ENCODE measurements at places on chromosomes 6 and 20. TPM values are rescaled to one million over a fixed set of nuclear protein-coding genes. Genes with fewer than 3 reads are reported as not detected.

DNA sequence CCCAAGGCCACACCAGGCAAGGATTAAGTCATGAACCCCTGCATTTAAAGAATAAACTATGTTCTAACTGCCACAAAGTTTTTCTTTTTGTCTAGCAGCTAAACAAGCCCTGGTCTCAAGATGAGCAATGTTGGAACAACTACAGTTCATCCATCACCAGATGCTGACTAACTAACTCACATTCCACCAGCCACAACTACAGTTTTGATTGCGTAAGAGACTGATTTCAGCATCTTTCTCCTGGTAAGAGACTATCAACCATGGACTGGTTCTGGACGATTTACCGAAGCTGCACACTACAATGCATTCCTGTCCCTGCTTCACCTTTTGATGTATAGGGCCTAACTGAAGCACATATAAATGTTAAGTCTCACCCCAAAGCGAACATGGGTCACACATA, 43.0 kb downstream of the F13A1 start:
- no peaks in the 10 kb centered on the region for H3K27me3 ChIP-seq
- H3K27ac ChIP-seq = no peak overlapping the region
- H3K4me1 ChIP-seq = no peaks in the 10 kb centered on the region
- DNase-seq = no peak
- H3K4me3 ChIP-seq = no peak overlapping the region
- no peaks in the 10 kb centered on the region for H3K36me3 ChIP-seq

DNA sequence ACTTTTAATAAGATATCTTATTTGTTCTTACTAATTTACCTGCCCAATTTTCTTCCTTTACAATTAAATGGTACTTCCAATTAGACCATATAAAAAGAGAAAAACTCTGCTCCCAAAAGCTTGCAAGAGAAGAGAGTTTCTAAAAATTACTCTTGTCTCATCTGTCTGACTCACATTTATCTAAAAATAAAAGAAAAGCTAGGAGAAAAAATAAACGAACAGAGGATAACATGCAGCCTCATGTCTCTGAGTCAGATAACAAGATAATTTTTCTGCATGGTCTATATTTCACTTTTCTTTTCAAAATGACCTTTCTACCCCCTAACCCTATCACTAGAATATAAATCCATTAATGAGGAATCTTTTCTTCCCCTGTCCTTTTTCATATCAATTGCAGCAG, 127.2 kb upstream of the TCF21 start:
- no peaks in the 10 kb centered on the region for H3K36me3 ChIP-seq
- H3K4me3 ChIP-seq = no peak overlapping the region

DNA sequence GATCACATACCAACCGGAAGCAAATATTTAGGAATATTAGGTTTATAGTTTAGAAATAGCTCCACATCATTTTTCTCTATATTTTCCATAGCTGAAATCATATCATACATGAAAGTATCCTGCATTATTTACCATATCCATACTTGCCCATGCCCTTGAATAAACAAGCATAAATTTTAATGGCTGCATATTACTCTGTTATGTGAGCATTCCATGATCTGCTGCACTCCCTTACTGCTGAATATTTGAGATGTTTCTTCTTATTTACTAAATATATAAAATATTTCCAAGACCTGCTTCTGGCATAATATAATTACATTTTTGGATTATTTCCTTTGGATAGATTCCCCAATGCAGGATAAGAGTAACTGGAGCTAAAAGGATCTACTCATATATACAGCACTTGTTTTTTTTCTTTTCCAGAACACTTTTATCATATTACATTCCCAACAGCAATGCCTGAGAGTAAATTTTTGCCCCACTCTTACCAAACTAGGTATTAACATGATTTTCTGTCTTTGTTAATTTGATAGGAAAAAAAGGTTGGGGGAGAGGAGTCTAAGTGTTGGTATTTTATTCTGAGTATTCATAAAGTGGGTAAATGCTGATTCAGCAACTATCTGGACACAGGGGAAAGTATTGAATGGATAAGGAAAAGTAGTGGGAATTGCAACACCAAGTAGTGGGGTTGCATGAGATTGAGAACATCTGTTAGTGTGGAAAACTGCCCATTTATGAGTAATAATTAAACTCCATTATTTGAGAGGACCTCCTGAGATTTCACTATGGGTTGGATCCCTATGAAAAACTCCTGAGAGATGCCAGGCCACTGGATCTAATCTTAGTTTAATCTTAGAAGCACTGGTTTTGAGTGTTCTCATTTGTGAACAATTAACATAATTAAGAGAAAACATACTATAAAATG, 76.0 kb downstream of the MAN1A1 start:
- no peaks in the 10 kb centered on the region for H3K4me1 ChIP-seq
- no peak overlapping the region for H3K4me3 ChIP-seq
- no peaks in the 10 kb centered on the region for H3K36me3 ChIP-seq
- H3K27ac ChIP-seq = no peak overlapping the region
- no peak for DNase-seq

The TMX4 gene
- total RNA-seq = 119 TPM

DNA sequence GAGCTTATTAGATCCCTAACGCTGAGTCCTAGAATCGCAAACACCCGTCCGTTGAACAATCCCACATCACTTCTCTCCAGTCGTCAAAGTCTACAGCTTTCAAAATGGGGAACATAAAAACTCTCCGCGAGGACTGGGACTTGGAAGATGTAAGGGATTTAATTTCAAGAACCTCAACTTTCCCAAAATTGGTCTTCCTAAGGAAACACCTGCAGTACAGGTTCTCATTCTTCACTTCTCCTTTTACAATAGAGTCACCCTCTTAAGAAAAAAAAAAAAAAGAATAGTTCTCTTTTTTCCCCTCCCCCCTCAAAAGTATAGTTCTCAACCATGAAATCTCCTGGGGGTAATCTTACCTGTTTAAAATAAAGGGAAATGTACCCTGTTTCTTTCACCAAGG, 6.6 kb upstream of the ZBTB22 start:
- peaks cover 6% of the 10 kb centered on the region for H3K4me1 ChIP-seq
- no peaks in the 10 kb centered on the region for H3K27me3 ChIP-seq

The C6orf58 gene
- total RNA-seq = not detected

- peak; percentile 89 for DNase-seq
- no peaks in the 10 kb centered on the region for H3K27me3 ChIP-seq
- H3K27ac ChIP-seq = no peak overlapping the region
- no peaks in the 10 kb centered on the region for H3K36me3 ChIP-seq
- H3K4me1 ChIP-seq = peaks cover 12% of the 10 kb centered on the region
Measured at GRCh38 chr20:24917797-24918578, 31.1 kb upstream of the CST7 start.

The OPN5 gene
- not detected for total RNA-seq

- H3K27me3 ChIP-seq = peaks cover 10% of the 10 kb centered on the region
- H3K4me1 ChIP-seq = no peaks in the 10 kb centered on the region
- no peak for DNase-seq
- H3K27ac ChIP-seq = no peak overlapping the region
- H3K36me3 ChIP-seq = no peaks in the 10 kb centered on the region
Measured at GRCh38 chr6:168279403-168279935, 40.1 kb downstream of the DACT2 start.

The TTLL9 gene
- total RNA-seq = 0.05 TPM

DNA sequence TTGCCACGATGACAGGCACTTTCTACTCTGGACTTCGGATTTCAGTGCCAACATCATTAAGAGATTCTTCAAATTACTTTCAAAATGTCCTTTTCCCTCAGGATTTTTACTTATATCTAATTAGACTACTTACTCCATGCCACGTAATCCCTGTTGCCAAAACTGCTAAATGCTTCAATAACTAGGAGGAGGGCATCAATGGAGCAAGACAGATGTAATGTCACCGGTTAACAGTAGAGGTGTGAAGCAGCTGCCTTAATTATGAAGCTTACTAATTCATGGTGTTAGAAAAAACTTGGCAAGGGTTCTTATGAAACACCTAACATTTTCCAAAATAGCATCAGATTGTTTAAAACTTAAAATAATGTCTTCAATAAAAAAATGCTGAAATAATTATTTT, 111.2 kb upstream of the SIM1 start:
- H3K4me1 ChIP-seq = no peaks in the 10 kb centered on the region
- H3K27ac ChIP-seq = no peak overlapping the region

GRCh38 chr6:20135677-20136268, 76.5 kb downstream of the MBOAT1 start:
- H3K27ac ChIP-seq = no peak overlapping the region
- H3K36me3 ChIP-seq = no peaks in the 10 kb centered on the region
- DNase-seq = no peak
- no peaks in the 10 kb centered on the region for H3K4me1 ChIP-seq
- no peak overlapping the region for H3K4me3 ChIP-seq
- H3K27me3 ChIP-seq = no peaks in the 10 kb centered on the region

DNA sequence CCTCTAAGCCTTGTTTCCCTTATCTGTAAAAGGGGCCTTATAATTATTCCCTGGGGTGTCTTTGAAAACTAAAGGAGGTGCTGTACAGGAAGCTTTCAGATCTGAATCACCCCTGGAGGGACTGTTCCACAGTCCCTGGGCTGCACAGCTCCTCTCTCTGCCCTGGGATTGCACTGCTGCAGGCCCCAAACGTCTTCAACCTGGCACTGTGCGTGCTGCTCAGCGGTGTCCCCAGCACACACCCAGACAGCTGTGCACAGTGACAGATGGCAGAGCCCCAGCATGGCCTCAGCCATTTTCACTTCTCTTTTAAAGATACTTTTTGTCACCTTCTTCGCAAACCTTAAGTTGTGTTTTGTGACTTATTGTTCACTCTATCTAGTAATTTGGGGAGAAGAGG, 50.7 kb upstream of the INSM1 start:
- no peaks in the 10 kb centered on the region for H3K36me3 ChIP-seq
- no peak overlapping the region for H3K4me3 ChIP-seq
- no peak overlapping the region for H3K27ac ChIP-seq
- no peaks in the 10 kb centered on the region for H3K27me3 ChIP-seq
- DNase-seq = no peak

The TMEM74B gene
- total RNA-seq = not detected

The LTA gene
- total RNA-seq = not detected

The RAMACL gene
- total RNA-seq = 0.15 TPM

The UBE2J1 gene
- total RNA-seq = 54.5 TPM

The LY6G5C gene
- total RNA-seq = 1.6 TPM

DNA sequence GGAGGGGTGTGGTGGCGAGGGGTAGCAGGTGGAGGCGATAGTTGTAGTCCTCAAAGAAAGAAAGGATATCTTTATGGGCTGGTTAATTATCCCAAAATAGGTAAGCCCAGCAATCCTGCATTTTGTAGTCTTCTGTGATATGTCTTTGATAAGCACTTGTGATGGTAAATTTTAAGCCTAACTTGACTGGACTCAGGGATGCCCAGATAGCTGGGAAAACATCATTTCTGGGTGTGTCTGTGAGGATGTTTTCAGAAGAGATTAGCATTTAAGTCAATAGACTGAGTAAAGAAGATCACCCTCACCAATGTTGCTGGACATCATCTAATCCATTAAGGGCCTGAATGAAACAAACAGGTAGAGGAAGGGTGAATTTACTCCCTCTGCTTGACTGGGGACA, 124.8 kb upstream of the RIPOR2 start:
- no peak for DNase-seq
- no peak overlapping the region for H3K27ac ChIP-seq
- no peaks in the 10 kb centered on the region for H3K27me3 ChIP-seq
- H3K4me1 ChIP-seq = no peaks in the 10 kb centered on the region

DNA sequence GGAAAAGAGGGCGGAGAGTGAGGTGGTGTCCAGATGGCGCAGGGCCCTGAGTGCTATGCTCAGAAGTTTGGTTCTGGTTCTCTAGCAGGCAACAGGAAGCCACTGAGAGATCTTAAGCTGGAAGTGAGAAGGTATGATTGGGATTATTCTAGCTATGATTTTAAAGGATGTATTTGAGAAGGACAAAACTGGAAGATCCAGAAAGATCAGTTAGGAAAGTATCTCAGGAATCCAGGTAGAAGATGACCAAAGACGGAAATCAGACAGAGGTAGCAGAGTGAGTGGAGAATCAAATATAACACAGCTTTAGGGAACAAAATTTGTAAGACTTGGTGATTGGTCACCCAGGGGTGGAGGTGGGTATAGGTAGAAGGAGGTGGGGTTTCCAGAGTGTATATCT, 5.8 kb downstream of the SYNE1 start:
- no peak overlapping the region for H3K4me3 ChIP-seq
- H3K4me1 ChIP-seq = no peaks in the 10 kb centered on the region
- H3K27ac ChIP-seq = no peak overlapping the region

- DNase-seq = peak; percentile 67
- peaks cover 19% of the 10 kb centered on the region for H3K36me3 ChIP-seq
- no peaks in the 10 kb centered on the region for H3K27me3 ChIP-seq
- H3K4me1 ChIP-seq = peaks cover 9% of the 10 kb centered on the region
- peak overlapping the region; percentile 99 for H3K27ac ChIP-seq
- peak overlapping the region; percentile 91 for H3K4me3 ChIP-seq
Measured at GRCh38 chr6:84762220-84763002, 2.0 kb downstream of the TBX18 start.

The DEK gene
- total RNA-seq = 129 TPM

The VWA7 gene
- 0.28 TPM for total RNA-seq

- H3K27me3 ChIP-seq = no peaks in the 10 kb centered on the region
- no peaks in the 10 kb centered on the region for H3K4me1 ChIP-seq
- no peak overlapping the region for H3K4me3 ChIP-seq
Measured at GRCh38 chr20:6466075-6466810, 301.2 kb upstream of the BMP2 start.

DNA sequence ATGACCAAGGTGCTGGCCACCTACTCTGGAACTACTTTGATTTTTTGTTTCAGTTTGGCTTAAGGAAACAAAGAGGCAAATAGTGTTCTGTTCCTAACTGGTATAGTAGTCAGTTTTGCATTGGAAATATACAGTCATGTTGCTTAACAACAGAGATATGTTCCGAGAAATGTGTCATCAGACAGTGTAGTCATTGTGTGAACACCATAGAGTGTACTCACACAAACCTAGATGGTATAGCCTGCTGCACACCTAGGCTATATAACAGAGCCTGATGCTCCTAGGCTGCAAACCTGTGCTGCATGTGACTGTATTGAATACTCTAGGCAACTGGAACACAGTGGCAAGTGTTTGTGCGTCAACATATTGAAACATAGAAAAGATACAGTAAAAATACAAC, 80.4 kb downstream of the ARID1B start:
- H3K27ac ChIP-seq = no peak overlapping the region
- H3K4me3 ChIP-seq = no peak overlapping the region
- DNase-seq = no peak
- H3K36me3 ChIP-seq = no peaks in the 10 kb centered on the region

GRCh38 chr20:2261629-2262028, 34.2 kb upstream of the TGM3 start:
- no peaks in the 10 kb centered on the region for H3K4me1 ChIP-seq
- no peak for DNase-seq
- H3K27ac ChIP-seq = no peak overlapping the region
- no peaks in the 10 kb centered on the region for H3K27me3 ChIP-seq

DNA sequence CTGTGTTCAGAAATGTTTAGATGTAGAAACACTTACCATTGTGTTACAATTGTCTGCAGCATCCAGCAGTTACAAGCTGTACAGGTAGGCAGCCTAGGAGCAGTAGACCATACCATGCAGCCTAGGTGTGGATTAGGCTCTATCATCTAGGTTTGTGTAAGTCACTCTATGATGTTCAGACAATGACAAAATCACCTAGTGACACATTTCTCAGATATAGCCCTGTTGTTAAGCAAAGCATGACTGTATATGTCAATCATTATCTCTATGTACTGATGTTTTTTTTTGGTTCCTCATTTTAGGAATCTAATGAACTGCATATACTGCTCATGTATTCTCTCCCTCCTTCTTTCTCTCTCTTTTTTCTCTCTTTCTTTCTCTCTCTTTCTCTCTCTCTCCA, 22.2 kb downstream of the CST8 start:
- H3K4me3 ChIP-seq = no peak overlapping the region
- peaks cover 13% of the 10 kb centered on the region for H3K27me3 ChIP-seq
- DNase-seq = no peak
- no peaks in the 10 kb centered on the region for H3K4me1 ChIP-seq

The TSHZ2 gene
- total RNA-seq = not detected
